ENCODE measurements at places on chromosomes 5 and 9. TPM values are rescaled to one million over a fixed set of nuclear protein-coding genes. Genes with fewer than 3 reads are reported as not detected.

NR2F1-AS1 gene
- 18.3 TPM for total RNA-seq

GRCh38 chr5:162484095-162484494 lies 416.5 kb downstream of the GABRG2 start:
- no peak overlapping the region for H3K4me3 ChIP-seq
- H3K36me3 ChIP-seq, result no peaks in the 10 kb centered on the region
- DNase-seq, result no peak
- no peak overlapping the region for H3K27ac ChIP-seq
- no peaks in the 10 kb centered on the region for H3K27me3 ChIP-seq

FOXD4L3 gene
- total RNA-seq, result not detected

GRCh38 chr9:85172001-85172978 lies 502.8 kb downstream of the NTRK2 start:
- no peaks in the 10 kb centered on the region for H3K4me1 ChIP-seq
- no peaks in the 10 kb centered on the region for H3K27me3 ChIP-seq
- DNase-seq, result no peak
- no peaks in the 10 kb centered on the region for H3K36me3 ChIP-seq
- no peak overlapping the region for H3K27ac ChIP-seq

DNA sequence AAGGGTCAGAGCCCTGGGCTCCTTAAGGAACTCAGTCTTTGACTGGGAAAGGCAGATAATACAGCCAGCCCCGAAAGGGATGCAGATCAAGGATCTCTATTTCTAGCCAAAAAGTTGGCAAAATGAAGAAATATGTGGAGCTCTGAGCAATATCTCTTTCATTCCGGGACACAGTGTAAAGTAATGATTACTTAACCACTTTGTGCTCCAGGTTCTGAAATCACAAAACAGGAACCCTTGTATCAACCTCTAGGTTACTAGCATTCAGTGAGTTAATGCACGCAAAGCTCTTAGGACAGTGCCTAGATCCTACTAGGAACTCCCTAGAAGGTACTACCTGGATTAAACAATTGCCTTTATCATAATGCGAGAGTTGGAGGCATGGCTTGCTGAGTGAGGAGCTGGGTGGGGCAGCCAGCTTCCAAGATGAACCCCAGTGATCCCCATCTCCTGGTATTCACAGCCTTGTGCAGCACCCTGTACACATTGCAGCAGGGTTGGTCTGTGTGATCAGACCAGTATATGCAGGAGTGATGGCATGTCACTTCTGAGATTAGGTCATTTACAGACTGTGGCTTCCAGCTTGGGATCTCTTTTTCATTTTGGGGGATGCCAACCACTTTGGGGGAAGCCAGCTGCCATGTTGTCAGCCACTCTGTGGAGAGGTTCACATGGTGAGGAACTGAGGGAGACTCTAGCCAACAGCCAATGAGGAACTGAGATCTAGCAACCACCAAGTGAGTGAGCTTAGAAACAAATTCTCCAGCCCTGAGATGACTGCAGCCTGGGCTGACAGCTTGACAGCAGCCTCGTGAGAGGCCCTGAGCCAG lies 103.1 kb upstream of the SLC44A1 start:
- no peak overlapping the region for H3K4me3 ChIP-seq
- no peaks in the 10 kb centered on the region for H3K27me3 ChIP-seq
- no peak overlapping the region for H3K27ac ChIP-seq

SURF4 gene
- total RNA-seq, result 232 TPM
